Left renal pelvis (tissue), 4 donors: ENCODE measurements at places on chromosomes 12 and 14.
A peak's percentile ranks its signal among the peaks of the same experiment; 100 is the strongest.

DNA sequence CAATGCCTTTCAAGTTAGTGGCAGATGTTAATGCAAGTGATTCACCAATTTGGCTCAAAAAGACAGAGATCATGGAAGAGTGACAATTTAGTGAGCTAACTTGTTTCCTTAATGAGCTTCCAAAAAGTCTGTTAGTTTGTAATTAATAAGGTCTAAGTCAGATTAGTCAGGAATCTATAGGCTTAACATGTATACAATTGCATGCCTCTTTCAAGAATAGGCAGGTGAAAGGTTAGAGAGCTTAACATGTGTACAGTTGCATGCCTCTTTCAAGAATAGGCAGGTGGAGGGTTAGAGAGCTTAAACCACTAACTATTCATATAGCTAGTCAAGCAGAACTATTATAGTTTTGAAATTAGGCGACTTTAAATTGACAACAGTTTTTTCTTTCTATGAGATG, 663.8 kb downstream of the C12orf50 start:
- DNase-seq: no peak

- peak; percentile 2 for DNase-seq
Measured at GRCh38 chr14:40417777-40418401, 985.7 kb upstream of the FBXO33 start.

DNA sequence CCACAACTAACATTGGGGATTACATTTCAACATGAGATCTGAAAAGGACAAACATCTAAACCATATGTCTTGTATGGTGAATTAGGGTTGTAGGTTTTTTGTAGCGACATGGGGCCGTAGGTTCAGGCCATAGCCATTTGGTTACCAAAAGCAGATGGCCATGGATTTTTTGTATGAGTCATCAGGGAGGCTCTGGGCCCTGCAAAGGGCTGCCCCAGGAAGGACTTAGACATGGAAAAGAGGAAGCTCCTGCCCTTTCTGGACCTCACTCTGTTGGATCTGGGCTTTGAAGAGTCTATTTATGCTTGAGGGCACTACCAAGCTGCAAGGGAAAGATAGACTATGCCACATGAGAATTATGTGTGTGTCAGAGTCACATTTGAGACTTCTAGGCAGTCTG, 89.3 kb upstream of the DHRS4 start:
- no peak for DNase-seq

DNA sequence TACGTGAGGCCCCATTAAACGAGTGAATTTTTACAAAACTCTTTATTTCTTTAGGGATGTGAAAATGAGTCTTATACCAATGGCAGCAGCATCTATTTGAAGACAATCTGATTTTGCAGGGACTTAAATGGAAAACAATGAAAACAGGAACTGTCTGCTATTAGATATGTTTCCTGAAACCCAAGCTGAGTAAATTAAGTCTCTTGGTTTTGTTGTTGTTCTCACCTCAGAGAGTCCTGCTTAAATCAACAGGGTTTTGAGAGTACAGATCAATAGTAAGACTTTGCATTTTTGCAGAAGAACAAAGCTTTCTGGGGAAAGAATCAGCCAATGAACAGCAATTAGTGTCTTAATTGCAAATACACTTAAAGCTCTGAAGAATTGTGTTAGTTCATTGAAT, 39.1 kb upstream of the LGR5 start:
- DNase-seq: no peak

DNA sequence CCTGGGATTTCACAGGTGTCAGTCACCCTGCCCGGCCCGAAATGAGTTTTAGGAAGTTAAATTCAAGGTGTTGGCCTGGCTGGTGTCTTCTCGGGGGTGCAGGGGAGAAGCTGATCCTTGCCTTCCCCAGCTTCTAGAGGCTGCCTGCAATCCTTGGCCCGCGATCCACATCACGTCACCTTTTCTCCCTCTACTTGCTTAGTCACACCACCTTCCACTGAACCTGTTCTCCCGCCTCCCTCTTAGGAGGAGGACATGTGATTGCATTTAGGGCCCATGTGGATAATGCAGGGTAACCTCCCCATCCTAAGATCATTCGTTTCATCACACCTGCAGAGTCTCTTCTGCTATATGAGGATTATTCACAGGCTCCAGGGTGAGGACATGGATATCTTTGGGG, 25.4 kb upstream of the ATXN2 start:
- DNase-seq: no peak

GRCh38 chr12:124539084-124540041, 28.0 kb downstream of the NCOR2 start:
- no peak for DNase-seq

DNA sequence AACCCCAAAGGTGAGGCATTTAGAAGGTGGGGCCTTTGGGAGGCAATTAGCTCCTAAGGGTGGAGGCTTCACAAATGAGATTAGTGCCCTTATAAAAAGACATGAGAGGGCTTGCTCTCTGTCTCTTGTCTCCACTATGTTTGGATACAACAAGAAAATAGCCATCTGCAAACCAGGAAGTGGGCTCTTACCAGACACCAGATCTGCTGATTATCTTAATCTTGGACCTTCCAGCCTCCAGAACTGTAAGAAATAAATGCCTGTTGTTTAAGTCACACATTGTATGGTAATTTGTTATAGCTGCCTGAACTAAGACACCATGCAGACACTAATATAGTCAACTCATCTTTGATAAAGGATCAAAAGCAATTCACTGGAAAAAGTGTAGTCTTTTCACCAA, 34.4 kb downstream of the TMEM116 start:
- DNase-seq: no peak

- no peak for DNase-seq
Measured at GRCh38 chr12:115866909-115867525, 410.5 kb downstream of the MED13L start.

- no peak for DNase-seq
Measured at GRCh38 chr12:51238037-51238509, 553 bp upstream of the DAZAP2 start.

DNA sequence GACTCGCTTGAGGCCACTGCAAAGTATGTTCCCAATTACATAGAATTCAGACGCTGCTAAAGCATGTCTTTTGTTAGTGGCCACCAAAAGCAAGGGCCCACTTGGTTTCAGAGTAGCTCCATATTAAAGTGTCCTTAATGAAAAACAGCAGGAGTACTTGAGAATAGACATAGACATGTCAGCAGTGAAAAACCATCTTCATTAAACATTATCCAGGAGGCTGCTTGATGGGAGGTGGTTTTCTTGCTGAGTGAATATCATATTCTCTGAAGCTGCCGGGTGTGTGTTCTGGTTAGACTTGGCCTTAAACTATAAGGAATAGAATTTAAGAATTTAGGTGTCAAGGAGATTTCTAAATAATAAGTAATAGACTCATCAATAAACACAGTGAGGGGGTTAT, 79.5 kb upstream of the CCDC198 start:
- no peak for DNase-seq

DNA sequence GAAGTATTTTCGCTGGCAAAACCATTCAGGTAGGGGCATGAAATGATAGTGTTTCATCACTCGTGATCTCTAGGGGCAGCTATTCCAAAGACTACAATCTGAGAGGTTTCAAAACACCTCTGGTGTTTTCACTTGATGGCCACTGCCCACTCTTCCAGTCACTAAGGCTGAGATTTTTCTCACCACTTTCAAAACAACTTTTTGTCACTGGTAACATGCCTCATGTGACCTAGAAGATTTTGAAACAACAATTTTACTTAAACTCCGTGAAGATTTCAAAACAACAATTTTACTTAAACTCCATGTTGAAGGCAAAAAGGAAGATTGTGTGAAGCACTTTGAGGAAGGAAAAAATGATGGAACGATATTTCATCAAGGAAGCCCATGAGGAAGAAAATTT, 1.2 kb upstream of the IRAK3 start:
- DNase-seq: no peak

DNA sequence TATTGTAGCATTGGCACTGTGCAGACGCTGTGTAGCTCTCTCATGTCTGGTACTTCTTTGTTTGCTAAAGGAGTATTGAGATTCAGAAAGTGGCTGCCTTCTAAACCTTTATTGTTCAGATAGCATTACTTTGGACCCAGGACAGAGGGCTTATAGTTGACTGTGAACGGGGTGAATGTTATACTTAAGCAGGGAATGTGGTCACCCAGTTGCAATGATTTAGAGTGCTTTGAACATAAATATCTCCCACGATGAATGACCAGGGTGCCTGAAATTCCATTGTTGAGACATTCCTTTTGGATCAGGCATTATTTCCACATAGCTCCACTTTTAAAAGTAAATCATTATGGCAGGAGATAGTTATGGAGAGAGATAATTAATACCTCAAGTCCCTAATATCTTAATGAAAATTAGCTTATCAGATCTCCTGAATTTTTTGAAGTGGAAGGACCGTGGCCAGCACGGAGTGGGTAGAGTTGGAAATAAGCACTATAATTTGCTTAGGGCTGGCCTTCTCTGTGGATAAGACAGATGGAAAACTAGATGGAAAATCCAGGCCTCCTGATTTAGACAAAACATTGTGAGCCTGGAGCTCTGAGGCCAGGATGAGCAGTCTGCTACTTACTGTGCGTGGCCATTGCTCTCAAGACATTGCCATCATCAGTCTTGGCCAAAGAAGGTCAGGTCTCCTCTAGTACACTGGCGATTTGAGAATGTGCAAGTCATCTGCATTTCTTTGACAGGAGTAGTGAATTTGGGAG, 114.5 kb downstream of the ETV6 start:
- no peak for DNase-seq

DNA sequence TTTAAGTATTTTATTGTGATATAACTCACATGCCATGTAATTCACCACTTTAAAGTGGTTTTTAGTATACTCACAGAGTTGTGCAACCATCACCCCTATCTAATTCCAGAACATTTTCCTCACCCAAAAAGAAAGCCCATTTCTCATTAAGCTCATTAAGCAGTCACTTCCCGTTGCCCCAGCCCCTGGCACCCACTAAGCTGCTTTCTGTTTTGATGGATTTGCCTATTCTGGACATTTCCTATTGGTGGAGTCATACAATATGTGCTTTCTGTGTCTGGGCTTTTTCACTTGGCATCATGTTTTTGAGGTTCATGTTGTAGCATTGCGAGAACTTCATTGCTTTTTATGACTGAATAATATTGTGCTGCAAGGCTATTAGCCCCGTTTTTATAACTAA, 66.0 kb downstream of the ARL6IP4 start:
- DNase-seq: no peak

DNA sequence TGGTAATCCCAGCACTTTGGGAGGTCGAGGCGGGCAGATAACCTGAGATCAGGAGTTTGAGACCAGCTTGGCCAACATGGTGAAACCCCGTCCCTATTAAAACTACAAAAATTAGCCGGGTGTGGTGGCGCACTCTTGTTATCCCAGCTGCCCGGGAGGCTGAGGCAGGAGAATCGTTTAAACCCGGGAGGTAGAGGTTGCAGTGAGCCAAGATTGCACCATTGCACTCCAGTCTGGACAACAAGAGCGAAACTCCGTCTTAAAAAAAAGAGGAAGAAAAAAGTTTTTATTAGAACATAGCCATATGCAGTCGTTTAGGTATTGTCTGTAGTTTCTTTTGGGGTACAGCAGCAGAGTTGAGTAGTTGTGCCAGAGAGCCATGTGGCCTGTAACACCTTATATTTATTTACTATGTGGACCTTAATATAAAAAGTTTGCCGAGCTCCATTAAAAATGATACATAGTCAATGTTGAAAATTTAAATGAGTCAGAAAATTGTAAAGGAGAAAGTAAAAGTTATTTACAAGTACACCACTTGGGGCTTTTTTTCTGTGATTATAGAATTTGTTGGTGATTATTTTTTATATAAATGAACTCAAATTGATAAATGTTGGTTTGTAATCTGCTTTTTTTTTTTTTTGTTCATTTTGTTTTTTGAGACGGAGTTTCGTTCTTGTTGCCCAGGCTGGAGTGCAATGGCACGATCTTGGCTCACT, 2.2 kb downstream of the ADIPOR2 start:
- no peak for DNase-seq

GRCh38 chr14:68767248-68767645, 25.6 kb downstream of the ZFP36L1 start:
- DNase-seq: no peak

DNA sequence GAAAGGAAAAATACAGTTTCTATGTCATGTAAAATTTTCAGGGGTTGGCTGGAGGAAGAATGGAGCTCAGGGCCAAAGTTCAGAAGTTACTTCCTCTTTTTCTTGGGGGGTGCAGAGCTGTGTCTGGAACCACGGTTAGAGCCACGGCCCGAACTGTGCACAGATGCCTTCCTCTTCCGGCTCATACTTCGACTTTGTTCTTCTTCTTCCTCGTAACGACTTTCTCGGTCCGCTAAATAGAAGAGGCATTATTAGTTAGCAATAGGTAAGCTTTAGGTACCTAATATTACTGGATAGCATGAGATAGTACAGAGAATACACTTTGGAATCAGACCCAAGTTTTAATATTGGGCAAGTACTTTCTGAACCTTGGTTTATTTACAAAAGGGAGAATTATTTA, 31.2 kb downstream of the SUPT16H start:
- no peak for DNase-seq

GRCh38 chr12:91974541-91975085, 171.0 kb downstream of the BTG1 start:
- DNase-seq: no peak

DNA sequence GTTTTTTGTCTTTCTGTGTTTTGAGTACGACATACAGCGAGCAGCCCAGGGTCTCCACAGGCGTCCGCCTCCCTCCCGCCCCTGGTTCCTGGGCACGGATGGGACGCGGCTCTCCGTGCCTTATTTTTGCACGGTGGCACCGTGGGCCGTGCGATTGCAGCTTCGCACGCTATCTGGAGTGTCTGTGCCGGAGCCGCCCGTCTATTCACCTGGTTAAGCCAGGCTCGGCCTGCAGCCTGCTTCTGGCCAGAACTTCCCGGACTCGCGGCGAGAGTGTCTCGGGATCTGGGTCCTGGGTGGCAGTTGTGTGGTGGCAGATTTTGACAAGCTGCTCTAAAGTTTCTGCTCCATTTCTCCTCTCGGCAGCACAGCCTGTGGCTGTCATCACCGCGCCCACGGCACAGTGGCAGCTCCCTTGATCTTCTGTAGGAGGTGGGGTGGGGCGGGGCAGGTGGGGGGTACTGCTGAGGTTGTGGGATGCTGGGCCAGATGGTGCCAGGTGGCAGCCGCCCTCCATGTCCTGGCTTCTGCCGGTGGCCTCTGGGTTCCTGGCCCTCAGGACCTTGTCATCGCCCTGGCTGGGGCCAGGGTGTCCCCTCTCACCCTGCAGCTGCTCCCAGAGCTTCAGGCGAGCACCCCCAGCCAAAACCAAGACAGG, 2.9 kb downstream of the MMP17 start:
- no peak for DNase-seq

DNA sequence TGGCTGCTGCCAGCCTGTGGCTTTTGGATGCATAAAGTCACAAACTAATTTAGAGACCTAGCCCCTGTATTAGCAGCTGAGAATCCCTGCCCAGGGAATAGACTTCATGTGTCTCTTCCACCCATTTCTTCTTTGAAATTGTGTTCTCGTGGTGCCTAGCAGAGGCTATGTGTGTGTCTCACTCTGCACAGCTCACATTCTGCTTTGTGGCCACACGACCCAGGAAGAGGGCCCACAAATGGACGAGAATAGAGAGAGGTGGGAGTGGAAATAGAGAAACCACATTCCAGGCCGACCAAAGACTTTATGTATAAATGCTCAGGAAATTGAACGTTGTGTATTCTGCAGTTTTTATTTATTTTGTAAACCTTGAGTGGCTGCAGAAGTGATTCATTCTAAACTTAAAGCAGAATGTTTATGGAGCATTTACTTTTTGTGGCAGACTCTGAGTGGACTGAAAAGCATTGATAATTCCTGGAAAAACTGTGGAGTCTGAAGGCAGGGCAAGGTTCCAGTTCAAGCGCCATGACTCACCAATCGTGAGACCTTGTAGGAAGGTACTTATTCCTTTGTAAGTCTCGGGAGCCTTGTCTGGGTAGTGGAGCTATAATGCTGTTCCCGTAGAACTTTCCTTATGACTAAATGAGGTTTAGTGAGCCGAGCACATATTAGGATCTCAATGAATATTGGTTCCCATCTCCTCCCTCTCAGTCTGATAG, 9.1 kb downstream of the B4GALNT3 start:
- no peak for DNase-seq
